Upper lobe of right lung (tissue), 1 donor: ENCODE measurements at places on chromosomes 1 and 21. TPM values are rescaled to one million over a fixed set of nuclear protein-coding genes. Genes with fewer than 3 reads are reported as not detected.
A peak's percentile ranks its signal among the peaks of the same experiment; 100 is the strongest.

The GPN2 gene
- total RNA-seq: 24.6 TPM

- H3K36me3 ChIP-seq: no peaks in the 10 kb centered on the region
- H3K4me1 ChIP-seq: no peaks in the 10 kb centered on the region
- H3K4me3 ChIP-seq: no peak overlapping the region
- H3K27me3 ChIP-seq: no peaks in the 10 kb centered on the region
- no peak overlapping the region for H3K27ac ChIP-seq
Measured at GRCh38 chr1:96329121-96329520, 392.5 kb upstream of the PTBP2 start.

The SPTA1 gene
- not detected for total RNA-seq

GRCh38 chr1:3410142-3410925 is 44.1 kb upstream of the ARHGEF16 start:
- H3K27me3 ChIP-seq: no peaks in the 10 kb centered on the region
- DNase-seq: no peak
- no peak overlapping the region for H3K4me3 ChIP-seq

DNA sequence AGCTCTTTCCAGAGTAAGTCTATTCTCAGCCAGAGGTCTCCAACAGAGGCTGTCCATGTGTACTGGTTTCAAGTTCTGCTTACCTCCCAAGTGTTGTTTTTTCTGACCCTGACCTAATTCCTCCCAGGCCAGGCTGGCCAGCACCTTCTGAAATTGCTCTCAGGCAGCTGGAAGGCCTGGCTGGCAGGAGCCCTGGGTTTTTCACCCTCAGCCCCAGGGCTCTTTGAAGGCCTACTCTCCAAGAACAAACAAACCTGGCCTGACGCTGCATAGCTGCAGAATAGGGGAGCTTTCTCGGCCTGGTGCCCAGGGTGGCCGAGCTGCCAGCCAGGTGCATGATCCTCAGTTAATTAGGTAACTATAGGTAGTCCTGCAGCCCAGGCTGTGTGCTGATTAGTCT is 147.5 kb downstream of the CACNA1E start:
- peak; percentile 71 for DNase-seq
- no peaks in the 10 kb centered on the region for H3K4me1 ChIP-seq
- H3K36me3 ChIP-seq: no peaks in the 10 kb centered on the region
- no peak overlapping the region for H3K4me3 ChIP-seq
- H3K27me3 ChIP-seq: no peaks in the 10 kb centered on the region

GRCh38 chr1:116556289-116557006 is 14.4 kb downstream of the CD58 start:
- no peaks in the 10 kb centered on the region for H3K27me3 ChIP-seq
- no peak overlapping the region for H3K27ac ChIP-seq
- peak; percentile 72 for DNase-seq
- H3K36me3 ChIP-seq: no peaks in the 10 kb centered on the region
- no peak overlapping the region for H3K4me3 ChIP-seq

The PTPRC gene
- 127 TPM for total RNA-seq

GRCh38 chr1:87044424-87044823 is 130.0 kb downstream of the HS2ST1 start:
- DNase-seq: no peak
- H3K27ac ChIP-seq: no peak overlapping the region
- no peak overlapping the region for H3K4me3 ChIP-seq

The OPRD1 gene
- not detected for total RNA-seq

DNA sequence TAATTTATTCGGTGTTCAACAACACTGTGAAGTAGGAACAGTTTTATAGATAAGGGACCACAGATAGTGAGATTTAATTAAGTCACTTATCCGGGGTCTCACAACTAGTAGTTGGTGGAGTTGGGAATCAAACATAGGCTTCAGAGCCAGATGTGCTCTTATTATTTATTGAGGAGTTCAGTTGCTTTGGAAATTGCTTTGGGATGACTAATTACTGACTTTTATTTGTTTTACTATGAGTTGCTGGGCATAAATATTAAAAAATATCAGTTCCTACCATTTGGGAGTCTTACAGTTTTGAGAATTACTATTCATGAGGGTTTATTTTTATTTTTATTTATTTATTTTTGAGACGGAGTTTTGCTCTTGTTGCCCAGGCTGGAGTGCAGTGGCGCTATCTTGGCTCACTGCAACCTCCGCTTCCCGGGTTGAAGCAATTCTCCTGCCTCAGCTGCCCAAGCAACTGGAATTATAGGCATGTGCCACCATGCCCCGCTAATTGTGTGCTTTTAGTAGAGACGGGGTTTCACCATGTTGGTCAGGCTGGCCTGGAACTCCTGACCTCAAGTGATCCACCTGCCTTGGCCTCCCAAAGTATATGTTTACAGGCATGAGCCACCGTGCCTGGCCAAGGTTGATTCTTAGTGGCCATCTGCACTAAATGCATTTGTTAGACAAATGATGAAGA is 27.7 kb downstream of the THRAP3 start:
- H3K4me1 ChIP-seq: peaks cover 43% of the 10 kb centered on the region
- H3K27ac ChIP-seq: no peak overlapping the region
- DNase-seq: no peak
- H3K27me3 ChIP-seq: no peaks in the 10 kb centered on the region

The ADORA1 gene
- total RNA-seq: 4.1 TPM

The PTGFRN gene
- total RNA-seq: 31.2 TPM

The TMEM183A gene
- 50.4 TPM for total RNA-seq

DNA sequence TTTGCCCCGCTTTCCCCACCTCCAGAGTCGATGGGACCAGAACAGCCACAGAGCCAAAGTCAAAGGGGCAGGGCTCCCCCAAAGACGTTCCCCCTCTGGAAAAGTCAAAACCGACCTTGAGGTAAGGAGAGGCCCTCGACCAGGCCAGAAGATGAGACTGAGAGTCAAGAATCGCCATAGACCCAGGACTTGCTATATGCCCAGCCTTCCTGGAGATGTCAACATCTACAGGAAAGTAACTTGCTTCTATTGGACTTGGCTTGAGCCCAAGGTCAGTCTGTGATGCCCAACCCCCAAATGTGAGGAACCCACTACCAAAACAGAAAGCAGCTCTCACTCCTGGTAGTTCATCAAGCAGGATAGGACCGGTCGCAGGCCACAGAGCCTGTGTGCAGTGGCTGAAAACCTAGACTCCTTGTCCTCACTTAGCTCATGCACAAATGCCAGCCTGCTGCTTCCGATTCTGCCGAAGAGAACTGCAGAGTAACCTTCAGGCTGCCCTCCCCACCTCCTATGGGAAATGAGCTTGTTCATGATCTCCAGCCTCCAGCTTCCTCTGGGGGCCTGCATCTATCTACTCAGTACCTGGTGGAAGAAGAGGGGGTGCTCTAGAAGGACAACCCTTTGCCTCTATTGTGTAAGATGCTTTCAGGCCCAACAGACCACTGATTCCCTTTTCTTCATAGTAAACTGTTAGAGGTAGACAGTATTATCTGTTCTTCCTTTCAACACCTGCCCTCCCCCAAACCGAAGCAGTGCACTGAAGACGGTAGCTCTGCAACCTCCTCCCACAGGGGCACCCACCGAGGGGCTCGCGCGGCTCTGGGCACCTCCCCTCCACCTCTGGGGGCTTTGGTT is 1.4 kb downstream of the ACOT7 start:
- H3K27me3 ChIP-seq: no peaks in the 10 kb centered on the region
- no peak for DNase-seq
- H3K36me3 ChIP-seq: no peaks in the 10 kb centered on the region
- H3K4me3 ChIP-seq: peak overlapping the region; percentile 65
- H3K27ac ChIP-seq: peak overlapping the region; percentile 30

DNA sequence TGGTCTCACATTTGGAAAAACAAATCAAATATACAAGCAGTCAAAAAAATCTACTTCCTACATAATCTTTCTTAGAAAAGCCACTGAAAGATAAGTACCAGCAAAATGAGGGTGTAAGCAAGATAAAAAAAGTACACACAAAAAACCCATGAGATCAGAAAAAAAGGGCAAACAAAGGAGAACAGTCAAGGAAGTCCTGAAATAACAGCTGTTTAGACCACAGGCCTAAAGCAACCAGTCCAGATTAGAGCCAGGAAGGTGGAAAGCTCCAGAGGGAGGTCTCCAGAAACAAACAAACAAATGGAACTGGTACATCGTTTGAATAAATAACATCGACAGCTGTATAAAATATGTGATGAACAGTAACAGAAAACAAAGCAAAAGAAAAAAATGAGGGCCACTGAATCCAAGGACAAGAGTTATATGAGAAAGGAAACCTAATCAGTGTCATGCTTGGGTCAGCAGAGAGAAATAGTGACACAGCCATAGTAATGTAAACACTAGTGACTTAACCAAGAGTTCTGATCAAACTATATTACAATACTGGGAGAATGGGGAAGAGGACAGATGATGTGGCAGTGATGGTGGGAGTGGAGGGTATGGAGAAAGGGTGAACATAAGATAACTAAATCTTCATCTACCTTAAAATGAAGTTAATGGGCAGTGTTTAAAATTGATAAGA is 67.5 kb downstream of the NVL start:
- no peak for DNase-seq
- H3K27ac ChIP-seq: no peak overlapping the region
- no peaks in the 10 kb centered on the region for H3K27me3 ChIP-seq
- no peaks in the 10 kb centered on the region for H3K4me1 ChIP-seq
- peaks cover 14% of the 10 kb centered on the region for H3K36me3 ChIP-seq

DNA sequence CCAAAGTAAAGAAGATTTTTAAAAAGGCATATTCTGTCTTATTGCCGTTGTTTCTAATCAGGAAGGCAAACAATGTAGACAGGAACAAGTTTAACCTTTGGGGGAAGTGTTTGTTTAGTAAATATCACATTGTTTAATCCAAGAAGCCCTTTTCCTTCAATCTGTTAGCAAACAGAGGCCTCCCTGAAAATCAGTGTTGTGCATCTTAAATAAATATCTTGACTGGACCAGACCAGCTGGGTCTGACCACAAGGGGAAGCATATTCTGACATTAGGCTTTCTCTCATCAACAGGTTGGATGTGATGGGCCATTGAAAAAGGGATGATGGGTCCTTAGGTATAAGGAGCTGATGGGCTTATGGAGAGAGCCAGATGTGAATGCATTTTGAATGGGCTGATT is 81.8 kb upstream of the SGIP1 start:
- no peak overlapping the region for H3K27ac ChIP-seq
- no peak overlapping the region for H3K4me3 ChIP-seq
- no peaks in the 10 kb centered on the region for H3K36me3 ChIP-seq
- no peak for DNase-seq

GRCh38 chr1:23408797-23409290 is 15.7 kb downstream of the TCEA3 start:
- DNase-seq: no peak
- no peak overlapping the region for H3K27ac ChIP-seq
- H3K27me3 ChIP-seq: no peaks in the 10 kb centered on the region
- no peak overlapping the region for H3K4me3 ChIP-seq
- H3K36me3 ChIP-seq: peaks cover 15% of the 10 kb centered on the region

The RGS4 gene
- total RNA-seq: 0.81 TPM

The MTARC2 gene
- 58.6 TPM for total RNA-seq
